ENCODE measurements at places on chromosomes 1 and 21.

DNA sequence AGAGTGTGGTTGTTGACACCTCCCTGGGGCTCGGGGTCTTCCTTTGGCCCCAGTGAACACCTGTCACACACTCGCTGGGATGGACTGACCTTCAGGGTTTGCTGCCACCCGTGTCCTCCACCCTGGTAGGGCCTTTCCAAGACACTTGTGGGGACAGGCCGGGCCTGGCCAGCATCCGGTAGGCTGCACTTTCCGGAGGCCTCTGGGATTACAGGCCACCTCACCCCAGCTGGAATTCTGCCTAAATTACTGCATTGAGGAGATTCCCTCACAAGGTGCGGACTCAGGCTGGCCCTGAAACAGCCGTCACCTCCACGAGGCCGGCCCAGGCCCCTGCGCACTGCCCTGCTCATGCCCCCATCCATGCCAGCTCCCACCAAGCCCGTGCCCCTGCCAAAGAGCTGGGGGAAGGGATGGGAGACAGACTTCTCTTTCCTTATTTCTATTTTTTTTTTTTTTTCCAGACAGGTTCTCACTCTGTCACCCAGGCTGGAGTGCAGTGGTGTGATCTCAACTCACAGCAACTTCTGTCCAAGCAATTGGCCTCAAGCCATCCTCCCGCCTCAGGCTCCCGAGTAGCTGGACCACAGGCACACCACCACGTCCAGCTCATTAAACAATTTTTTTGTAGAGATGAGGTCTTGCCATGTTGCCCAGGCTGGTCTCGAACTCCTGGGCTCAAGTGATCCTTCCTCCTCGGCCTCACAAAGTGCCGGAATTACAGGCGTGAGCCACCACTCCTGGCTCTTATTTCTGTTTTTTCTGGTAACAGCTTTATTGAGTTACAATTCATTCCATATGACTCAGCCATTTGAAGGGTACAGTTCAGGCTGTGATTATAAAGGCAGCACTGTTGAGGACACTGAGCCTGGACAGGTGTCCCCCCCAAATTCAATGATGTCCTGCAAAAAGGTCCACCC lies 11.3 kb downstream of the CSTB start:
- DNase-seq, result peak; percentile 67

GRCh38 chr1:57377339-57378139 lies 46.3 kb downstream of the DAB1 start:
- no peak for DNase-seq

GRCh38 chr1:154207262-154207661 lies 1.1 kb upstream of the CFAP141 start:
- no peak for DNase-seq

DNA sequence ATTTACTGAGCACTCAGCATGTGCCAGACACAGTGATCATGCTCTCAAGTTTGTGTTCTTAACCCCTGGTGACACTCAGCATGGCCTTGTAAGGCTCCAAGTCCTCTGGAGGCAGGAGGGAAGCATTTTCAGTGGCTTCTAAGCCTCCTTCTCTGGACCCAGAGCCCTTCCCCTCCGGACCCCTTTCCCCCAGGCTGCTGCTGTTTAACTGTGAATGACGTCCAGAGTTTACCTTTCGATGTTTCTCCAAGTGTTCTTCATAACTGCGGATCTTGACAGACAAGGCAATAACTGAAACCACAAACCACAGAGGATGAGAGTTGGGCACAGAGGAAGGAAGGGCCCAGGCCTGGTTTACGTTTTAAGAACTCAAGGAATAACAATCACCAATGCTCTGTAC lies 6.5 kb downstream of the MRPS15 start:
- no peak for DNase-seq

DNA sequence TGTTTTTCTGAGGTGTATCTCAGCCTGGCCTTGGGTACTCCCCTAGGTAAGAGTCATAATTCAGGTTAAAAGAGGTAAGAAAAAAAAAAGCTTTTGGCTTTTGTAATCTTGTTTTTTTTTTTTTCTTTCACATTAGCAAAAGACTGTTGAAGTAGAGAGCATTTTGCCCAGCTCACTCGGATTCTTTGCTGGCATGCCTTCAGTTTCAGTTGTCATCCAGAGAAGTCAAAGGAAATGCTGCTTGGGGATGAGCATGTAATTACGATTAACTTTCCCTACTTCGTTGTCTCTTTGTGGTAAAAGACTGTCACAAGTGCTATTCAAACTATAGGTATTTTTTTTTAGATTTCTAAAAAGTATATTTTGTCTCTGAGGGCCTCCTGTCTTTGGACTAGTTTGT lies 6.3 kb downstream of the BACH1 start:
- no peak for DNase-seq

DNA sequence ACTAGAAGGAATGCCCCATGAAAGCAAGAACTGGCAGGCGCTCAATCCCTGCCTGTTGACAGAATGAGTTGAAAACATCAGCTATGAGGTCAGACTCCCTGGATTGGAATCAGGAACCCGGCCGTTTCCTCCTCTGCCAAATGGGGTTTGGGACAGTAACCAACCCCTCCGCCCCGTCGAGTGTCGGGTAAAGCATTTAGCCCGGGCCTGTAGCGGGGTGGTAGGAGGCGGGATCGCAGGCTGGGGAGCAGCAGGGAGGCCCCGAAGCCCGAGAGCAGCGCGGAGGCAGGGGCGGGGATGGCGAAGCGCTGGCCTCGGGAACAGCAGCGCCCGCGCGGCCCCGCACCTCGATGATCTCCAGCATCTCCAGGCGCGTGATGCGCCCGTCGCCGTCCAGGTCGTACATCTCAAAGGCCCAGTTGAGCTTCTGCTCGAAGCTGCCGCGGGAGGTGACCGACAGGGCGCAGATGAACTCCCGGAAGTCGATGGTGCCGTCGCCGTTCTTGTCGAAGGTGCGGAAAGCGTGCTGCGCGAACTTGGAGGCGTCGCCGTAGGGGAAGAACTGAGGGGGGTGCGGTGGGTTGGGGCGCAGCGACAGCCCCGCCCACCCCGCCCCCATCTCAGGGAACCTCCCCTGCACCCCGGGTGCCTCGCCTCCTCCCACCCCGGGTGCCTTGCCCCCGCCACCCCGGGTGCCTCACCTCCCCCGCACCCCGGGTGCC lies 7.5 kb downstream of the HPCAL4 start:
- DNase-seq, result no peak

GRCh38 chr1:47618222-47618720 lies 180.4 kb downstream of the FOXD2 start:
- DNase-seq, result no peak

DNA sequence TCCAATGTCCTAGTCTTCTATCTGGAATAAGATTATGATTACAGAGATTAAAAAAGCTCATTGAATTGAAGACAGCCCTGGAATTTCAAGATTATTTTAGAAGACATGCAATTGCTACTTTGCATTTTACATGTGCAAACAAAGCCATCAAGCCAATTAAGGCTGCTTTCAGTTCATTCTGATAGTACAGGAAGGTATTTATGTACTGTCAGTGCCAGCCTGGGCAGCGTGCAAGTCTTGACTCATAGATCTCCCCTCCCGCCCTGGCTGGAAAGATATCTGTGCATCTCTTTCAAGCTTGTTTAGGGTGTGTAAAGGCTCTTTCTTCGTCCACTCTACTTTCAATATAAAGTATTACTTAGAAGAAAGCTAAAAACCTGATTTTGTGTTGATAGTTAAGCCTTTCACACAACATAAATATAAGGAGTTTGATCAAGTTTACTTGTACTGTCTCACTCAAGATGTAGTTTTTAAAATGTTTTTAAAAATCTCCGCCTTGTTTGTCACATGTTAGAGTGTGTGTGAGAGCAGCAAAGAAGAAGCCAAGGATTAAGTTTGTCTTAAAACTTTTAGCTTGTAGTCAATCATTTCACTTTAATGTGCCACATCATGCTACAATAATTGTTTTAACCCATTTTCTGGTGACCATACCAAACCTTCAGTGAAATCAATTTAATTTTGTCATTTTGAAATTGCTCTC lies 13.6 kb upstream of the LYPLAL1 start:
- no peak for DNase-seq

DNA sequence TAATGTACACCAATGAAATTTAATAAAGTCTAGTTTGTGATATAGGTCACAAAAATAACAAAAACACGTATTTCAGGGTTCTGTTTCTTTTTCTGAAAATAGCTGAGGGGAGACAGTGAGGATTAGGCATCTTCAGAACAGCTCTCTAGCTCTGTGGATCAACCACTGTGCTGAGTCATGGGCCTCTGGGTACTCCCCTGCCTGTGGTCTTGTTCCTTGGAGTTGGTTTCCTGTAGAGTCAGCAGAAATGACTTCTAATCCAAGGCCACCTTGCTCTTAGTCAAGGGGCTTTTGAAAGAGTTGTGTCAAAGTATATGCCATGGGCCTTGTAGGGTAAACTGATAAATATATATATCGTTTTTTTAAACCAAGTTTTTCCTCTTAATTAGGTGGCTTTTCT lies 141.8 kb upstream of the ZRANB2 start:
- no peak for DNase-seq

- DNase-seq, result no peak
These were observed 86.7 kb upstream of the LYPLAL1 start for GRCh38 chr1:219086956-219087469.

GRCh38 chr1:198373376-198373775 lies 167.1 kb downstream of the ATP6V1G3 start:
- DNase-seq, result peak; percentile 17

DNA sequence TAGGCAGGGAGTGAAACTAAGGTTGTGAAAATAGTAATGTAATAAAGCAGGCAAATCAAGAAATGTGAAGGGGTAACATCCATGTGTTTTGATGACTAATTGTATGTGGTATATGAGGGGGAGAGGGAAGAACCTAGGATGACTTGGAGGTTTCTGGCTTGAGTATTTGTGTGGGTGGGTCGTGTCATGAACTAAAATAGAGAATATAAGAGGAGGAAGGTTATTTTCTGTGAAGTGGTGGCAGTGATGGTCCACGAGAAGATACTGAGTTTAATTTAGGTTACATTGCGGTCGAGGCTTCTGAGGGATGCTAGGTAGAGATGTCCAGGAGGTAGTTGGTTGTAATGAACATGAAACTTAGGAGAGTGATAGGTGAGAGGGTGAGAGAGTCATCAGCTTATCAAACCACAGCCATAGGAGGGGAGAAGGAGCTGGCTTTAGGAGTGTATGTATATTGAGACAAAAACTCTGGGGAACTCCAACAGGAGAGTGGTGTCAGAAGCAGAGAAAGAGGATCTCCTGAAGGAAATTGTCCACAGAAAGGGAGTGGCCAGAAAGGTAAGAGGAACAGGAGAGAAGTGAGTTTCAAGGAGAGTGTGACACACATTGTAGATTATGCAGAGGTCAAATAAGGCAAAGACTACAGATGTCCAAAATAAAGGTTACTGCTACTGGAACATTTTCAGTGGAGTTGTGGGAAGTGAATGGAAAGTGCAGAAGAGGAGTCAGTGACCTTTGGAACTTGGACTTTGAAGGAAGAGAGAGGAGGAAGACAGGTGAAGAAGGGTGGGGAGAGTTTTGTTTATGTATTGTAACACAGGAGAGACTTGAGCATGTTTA lies 89.0 kb upstream of the MACF1 start:
- peak; percentile 77 for DNase-seq

GRCh38 chr1:201223852-201224665 lies 33.4 kb downstream of the IGFN1 start:
- DNase-seq, result no peak

DNA sequence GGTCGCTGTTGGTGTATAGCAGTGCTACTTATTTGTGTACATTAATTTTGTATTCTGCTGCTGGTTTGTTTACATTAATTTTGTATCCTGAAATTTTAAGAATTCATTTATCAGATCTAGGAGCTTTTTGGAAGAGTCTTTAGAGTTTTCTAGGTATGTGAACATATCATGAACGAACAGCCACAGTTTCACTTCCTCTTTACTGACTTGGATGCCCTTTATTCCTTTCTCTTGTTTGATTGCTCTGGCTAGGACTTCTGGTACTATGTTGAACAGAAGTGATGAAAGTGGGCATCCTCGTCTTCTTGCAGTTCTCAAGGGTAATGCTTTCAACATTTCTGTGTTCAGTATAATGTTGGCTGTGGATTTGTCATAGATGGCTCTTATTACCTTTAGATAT lies 1757.9 kb downstream of the BRINP3 start:
- DNase-seq, result no peak

DNA sequence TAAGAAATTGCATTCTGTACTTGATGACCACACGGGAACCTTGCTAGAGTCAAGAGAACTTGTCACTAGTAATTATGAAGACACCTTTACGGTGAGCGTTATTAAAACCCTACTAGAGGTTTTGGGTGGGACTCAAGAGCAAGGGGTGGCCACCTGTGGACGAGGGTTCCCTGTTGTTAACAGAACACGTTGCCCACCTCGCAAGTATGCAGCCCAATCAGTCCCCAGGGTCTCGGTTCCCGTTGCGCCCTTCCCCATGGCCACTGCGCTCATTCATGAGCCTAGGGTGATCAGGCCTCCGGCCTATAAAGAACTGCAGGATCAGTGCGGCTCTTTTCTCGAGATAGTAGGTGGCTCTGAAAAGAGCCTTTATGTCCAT lies 30.2 kb upstream of the RNF187 start:
- DNase-seq, result no peak

Measured in foreskin fibroblast (primary cell).